RPMI8226 (cell line): ENCODE measurements at places on chromosomes 3 and 15.

DNA sequence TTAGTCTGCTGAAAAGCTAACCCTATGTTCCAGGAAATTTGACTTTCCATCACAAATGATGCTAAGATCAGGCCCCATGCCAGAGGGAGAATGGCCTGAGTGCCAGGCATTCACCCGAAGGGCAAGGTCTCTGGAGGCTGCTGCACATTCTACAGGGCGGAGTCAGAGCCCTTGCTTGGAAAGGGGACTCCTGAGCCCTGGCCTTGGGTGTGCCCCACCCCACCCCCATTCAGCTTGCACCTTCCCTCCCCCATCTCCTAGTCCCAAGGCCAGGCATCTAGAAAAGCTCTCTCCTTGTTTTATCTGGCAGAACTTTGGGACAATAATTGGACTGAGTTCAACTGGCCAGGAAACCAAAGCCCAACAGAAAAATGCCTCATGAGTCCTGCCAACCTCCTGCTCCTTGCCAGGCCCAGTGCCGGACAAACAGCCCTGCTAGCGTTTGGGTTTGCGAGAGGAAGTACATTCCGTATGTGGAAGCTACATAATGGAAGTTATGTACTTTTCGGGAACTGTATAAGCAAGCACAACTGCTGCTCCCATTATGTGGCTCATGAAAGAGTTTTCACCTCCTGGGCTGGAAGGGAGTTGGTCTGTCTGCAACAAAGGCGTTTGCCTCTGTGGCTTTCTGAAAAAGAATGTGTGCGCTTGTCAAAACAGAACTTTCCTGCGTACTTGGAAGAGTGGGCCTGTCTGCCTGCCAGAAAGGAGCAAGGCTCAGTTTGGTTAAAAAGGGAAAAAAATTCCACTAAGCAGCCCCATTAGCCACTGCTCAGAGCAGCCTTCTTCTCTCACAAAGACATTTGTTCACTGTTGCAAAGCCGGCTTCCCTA is 321.5 kb upstream of the CTNNB1 start:
- DNase-seq, result no peak

- no peak for DNase-seq
These were observed 2.1 kb downstream of the AMIGO3 start for GRCh38 chr3:49717211-49717958.

DNA sequence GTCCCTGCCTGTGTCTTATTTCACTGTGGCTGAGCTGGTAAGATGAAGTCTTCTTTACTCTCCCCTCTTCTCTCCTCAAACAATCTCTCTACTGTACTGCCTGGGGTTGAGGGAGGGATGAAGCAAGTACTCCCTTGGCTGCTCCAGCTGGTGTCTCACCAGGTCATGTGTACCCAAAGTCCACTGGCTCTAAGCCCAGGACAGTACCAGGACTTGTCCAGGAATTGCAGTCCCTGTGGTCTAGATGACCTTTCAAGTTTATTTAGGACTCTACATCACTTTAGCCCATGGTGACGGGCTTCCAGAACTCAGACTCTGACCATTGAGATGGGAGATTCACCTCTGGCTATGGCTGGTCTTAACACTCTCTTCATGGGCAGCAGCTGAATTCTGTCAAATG is 17.5 kb upstream of the SLC27A2 start:
- DNase-seq, result no peak

GRCh38 chr3:194720048-194720447 is 34.4 kb downstream of the FAM43A start:
- DNase-seq, result no peak

- DNase-seq, result no peak
These were observed 39.4 kb upstream of the IDH2 start for GRCh38 chr15:90141646-90142045.

DNA sequence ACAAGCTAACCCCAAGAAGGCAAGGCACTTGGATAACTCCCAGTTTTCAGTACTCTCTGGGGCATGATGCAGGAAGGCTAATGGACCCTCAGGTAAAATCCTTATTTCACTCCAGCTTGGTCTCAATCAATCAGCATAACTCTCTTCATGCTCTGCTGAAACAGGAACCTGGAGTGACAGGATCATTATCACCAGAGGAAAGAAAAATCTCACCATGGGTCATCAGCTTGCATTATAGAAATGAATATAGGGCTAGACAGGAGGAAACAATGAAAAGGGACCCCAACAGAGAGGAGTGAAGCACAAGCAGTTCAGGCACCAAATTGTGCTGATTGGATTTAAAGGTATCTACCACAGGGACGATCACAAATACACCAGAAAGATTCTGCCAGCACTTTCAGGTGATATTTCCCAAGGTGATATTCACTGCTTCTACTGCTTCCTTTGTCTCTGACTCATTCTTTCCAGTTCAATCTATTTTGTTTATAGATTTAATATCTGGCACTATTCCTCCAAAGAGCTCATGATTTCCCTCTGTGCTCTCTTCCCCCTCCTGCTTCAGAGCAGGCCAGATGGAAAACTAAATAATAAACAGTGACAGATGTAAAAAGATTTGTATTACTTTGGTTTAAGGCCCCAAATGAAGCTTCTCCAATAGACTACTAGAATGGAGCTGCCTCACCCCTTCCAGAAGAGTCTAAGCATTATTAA is 22.9 kb upstream of the THUMPD3 start:
- no peak for DNase-seq

GRCh38 chr3:107985496-107985895 is 105.3 kb downstream of the CD47 start:
- DNase-seq, result no peak

- no peak for DNase-seq
These were observed 19.5 kb downstream of the SMAD6 start for GRCh38 chr15:66721501-66721937.

- DNase-seq, result no peak
These were observed 1030.0 kb downstream of the TBL1XR1 start for GRCh38 chr3:176167272-176167671.

DNA sequence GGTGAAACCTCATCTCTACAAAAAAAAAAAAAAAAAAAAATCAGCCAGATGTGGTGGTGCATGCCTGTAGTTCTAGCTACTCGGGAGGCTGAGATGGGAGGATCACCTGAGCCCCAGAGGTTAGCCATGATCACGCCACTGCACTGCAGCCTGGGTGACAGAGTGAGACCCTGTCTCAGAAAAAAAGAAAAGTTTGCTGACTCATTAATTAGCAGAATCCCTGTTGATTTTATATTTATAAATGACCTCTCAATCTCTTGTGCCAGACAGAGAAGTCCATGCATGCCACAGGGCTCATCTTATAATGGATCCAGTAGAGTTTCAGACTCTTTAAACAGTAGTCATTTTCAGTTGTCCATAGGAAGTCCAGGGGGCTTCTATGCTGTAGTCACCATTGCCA is 32.9 kb downstream of the ABHD6 start:
- DNase-seq, result no peak

GRCh38 chr3:195893516-195893915 is 14.8 kb downstream of the TNK2 start:
- no peak for DNase-seq

DNA sequence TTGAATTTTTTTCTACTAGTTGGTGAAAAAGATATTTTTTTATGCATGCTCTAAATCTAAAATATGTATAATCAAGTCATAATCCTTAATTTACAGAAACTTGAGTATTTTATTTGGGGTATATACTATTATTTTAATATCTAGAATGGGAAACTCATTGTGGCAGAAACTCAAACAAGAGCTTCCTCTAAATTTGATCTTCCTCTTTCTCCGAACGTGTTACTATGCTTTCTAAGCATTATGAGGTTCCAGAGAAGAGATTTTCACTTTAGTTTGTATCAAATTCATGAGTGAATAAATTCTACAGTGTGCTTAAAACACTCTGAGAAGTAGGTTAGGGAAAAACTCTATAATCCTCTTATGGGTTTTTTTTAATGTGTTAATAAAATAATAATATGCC is 173.1 kb downstream of the POTEB3 start:
- DNase-seq, result peak; percentile 3
